ENCODE measurements at places on chromosomes 11 and 22.
A peak's percentile ranks its signal among the peaks of the same experiment; 100 is the strongest.

DNA sequence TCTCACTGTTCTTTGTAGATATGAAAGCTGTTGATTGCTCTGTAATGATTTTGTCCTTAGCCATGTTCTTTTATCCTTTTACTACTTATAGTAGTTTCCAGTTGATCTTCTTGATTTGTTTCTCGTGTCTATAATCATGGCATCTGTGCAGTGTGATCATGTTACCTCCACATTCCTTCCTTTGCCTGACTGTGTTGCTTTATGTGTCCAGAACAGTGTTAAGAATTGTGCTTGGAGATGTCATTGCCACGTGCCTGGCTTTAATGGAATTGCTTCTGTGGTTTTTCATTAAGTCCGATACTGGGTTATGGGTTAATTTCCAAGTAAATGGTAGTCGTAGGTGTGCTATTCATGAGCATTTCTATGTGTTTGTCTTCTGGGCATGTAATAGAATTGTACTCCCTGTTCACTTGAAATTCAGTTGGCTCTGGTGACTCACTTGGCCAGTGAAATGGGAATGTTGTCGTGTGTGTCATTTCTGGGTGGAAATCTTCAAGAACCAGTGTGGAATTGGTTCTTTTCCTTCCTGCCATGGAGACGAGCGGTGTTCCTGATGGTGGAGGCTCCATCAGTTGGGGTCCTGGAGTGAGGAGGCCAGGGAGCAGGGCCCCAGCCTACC, 6.8 kb downstream of the GTSE1 start:
- peak; percentile 42 for DNase-seq

GRCh38 chr11:115325523-115325922, 178.7 kb downstream of the CADM1 start:
- DNase-seq = no peak

DNA sequence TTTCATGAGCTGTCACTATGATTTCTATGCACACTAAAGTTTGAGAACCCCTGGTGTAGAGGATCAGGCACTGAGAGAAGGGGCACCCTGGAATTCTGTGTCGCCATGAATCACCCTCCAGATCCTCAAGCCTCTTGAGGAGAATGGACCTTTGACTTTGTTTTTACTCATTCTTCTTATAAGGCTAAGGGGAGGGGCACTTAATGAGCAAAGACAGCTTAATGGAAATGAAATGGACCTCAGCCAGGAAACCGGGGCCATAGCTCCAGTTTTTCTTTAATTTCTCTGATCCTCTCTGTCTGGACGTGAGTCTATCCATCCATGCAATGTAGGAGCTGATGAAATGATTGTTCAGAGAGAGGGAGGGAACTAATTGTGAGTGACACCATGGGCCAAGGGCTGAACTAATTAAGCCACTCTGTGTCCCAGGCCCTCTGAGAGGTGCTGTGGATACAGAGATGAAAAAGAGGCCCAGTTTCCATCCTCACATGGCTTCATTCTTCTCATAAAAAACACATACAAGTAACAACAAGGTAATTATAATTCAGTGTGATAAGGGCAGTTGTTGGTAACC, 32.8 kb downstream of the OR2AT4 start:
- DNase-seq = no peak

GRCh38 chr11:59267196-59267595, 54.5 kb upstream of the MPEG1 start:
- DNase-seq = no peak

DNA sequence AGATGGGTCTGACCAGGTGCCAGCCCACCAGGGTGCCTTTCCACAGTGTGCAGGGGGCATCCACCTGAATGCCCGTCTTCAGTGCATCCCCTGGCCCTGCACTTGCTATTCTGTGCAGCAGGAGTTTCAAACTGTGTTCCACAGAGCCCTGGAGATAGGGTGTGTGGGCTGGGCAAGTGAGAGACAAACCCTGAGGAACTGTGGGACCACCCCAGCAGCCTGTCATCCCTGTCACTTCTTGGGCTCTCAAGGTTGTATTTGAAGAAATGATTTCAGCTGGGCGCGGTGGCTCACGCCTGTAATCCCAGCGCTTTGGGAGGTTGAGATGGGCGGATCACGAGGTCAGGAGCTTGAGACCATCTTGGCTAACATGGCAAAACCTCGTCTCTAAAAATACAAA, 6.4 kb upstream of the DGAT2 start:
- no peak for DNase-seq

DNA sequence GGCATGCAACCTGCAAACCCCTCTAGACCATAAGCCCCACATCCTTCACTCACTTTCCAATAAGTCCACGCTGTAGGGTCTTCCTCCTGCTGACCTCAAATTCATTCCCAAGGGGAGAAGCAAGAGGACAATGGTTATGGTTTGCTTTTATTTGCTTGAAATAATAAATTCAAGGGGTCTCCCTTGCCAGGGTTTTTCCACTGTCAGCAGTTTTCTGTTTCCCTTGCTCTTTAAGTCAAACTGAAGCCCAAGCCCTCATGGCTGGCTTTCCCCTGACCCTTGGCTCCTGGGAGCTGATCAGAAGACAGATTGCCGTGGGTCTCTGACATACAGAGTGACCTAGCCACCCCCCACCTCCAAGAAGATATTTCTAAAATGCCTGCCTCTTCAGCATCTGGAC, 3.9 kb downstream of the SLC1A2 start:
- no peak for DNase-seq

- no peak for DNase-seq
Observed at GRCh38 chr11:117337076-117337475, 9.4 kb downstream of the CEP164 start.

DNA sequence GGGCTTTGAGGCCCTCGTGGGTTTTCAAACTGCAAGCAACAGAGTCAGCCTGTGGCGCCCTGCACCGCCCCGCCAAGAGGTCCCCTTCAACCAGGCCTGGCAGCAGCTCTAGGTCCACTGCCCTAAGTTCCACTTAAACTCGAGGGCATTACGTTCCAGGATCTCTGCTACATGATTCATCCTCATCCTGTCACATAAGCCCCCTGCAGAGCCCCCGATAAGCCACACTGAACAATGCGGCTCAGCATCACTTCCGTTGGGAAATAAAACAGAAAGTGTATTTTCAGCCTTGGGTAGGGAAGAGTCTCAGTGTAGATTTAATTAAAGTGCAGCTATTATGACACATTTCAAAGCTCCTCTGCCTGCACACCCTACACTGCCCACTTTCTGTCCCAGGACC, 24.6 kb downstream of the SULT4A1 start:
- DNase-seq = no peak

DNA sequence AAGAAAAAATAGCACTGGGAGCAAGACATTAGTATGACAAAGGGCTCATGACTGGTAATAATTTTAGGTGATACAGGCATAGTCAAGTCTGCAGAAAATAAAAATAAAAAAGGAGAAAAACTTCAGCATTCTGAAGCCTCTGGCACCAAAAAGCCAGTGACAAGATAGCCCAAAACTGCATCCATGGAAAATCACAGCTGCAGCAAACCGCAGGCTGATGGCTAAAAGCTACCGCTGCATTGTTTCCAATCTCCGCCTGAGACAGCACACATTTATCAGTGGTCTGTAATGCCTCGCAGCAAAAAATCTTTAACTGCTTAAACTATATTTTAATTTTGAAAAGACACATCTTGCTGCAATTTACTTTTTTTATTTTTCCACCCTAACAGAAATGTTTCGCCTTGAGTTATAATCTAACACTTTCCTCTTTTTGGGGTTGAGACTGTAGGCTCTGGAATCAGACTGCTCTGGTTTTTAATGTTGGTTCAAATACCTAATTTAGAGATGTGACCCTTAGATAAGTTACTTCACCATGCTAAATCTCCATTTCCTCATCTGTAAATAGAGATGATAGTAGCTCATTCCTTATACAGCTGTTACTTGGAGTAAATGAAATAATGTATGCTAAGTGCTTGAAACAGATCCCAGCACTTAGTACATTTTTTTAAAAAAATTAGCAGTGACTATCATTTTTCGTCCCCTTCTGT, 42.0 kb upstream of the FIBIN start:
- DNase-seq = no peak

- DNase-seq = no peak
Observed at GRCh38 chr11:94583213-94583865, 16.2 kb downstream of the PIWIL4 start.

DNA sequence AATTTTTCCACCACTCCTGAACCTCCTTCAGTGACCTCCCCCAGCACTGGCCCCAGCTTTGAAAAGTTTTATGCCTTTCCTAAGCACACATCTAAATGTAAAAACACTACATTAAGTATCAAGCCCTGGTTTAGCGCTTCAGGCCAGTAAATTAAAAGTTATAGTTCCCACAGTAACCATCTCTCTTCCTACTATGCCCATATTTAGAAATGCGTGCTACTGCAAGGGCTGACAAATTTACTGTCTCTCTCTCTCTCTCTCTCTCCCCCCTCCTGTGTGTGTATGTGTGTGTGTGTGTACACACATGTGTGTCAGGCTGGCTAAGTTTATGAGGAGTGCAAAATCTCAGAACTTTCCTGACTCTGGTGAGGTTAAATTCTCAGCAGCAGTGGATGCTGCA, 231.4 kb downstream of the LARGE1 start:
- DNase-seq = no peak

GRCh38 chr22:42368379-42369249, 63.6 kb downstream of the NFAM1 start:
- DNase-seq = no peak

- DNase-seq = no peak
Observed at GRCh38 chr11:95404370-95404769, 173.4 kb upstream of the SESN3 start.

DNA sequence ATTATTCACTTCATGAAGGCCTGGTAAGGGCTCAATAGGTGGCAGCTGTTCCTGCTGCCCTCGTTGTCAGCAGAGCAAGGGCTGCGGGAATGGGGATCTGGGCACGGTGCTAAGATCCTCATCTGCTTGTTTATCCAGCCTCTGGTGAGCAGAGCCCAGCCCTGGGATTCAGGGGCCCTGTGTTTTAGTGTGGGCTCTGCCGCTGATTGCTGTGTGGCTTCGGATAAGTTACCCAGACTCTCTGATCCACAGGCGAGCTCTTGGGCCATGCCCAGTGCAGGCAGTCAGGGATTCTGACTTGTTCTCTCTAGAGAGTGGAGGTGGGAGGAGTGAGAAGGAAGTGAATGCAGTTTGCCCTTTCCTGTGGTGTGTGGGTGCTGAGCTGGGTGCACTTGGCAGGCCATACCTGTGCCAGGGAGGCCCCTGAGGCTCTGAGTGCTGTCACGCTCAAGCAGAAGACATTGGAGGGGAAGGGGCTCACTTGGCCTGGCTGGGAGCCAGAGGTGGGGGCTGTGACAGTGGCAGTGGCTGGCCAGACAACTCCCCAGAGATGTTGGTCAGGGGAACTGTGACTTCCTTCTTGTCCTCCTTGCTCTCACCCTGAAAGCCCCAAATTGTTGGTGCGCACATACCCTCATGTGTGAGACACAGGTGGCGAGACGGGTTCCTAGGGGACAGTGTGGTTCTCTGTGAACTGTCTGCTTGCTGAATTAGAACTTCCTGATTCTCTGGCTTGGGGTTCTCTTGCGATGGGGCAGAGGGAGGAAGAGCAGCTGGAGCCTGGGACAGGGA, 43.7 kb downstream of the CD82 start:
- DNase-seq = no peak

DNA sequence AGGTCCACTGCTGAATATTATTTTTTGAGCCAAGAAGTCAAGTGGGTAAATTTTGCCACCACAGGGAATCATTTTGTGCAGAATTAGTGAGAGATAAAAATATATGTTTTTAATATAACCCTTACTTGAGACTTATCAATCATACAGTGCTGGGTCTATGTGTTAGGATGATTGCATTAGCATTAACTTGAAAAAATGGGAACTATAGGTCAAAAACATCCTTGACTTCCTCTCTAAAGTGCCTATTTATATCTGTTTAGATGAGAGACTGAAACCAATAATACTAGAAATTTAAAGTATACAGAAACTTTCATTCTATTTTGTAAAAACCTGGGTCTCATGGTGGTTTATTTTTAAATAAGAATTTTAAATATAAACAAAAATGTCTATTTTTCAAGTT, 65.1 kb upstream of the CARD18 start:
- DNase-seq = no peak

DNA sequence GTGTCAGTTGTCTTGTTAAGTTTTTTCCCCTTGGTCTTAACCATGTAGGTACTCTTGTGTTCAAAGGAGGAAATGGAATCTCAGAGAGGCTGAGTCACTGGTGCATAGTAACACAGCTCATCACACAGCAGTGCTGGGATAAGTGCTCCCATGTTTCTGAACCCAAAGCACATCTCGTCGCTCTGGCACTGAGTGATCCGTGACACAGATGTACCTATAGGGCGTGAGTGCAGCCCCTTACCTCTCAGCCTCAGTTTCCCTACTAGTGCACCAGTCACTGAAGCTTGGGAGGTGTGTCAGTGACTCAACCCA, 234.0 kb downstream of the ST3GAL4 start:
- DNase-seq = no peak

DNA sequence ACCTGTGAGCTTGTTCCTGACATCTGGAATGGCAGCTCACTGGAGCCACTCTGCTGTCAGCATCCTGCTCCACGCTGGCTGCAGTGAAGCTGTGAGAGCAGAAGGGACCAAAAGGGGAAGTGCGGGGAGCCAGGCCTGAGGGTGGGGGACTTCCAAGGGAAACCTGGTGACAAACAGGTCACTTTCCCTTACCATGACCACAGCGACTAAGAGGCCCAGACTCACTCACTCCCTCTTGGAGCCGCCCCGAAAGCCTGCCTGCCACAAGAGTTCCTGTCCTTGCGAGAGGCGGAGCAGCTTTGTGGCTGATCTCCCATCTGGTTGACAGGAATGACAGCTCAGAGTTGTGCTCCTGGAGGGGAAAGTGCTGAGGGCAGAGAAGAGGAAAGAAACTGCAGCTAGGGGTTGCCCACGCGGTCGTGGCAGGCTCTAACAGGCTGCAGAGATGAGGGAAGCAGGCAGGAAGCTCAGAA, 183.8 kb upstream of the NTM start:
- DNase-seq = no peak

DNA sequence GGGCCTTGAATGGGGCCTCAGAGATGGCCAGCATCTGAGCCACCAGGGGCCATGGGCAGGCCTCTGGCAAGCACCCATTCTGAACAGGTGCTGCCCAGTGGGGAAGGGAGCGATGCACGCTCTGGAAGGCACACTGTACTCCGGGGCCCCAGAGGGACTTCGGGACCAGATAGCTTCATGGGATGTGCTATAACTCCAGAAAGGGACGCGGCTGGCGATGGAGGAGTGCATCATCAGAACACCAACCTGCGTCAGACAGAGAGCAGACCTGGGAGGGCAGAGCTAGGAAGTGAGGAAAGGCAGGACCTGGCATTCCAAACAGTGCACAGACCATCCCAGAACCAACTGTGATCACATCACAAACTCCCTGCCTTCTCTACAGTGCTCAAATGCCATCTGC, 16.8 kb downstream of the DGCR2 start:
- no peak for DNase-seq

- DNase-seq = no peak
Observed at GRCh38 chr22:43338766-43339345, 4.3 kb downstream of the SCUBE1 start.
